ENCODE measurements at places on chromosomes 7 and 10.
A peak's percentile ranks its signal among the peaks of the same experiment; 100 is the strongest.

DNA sequence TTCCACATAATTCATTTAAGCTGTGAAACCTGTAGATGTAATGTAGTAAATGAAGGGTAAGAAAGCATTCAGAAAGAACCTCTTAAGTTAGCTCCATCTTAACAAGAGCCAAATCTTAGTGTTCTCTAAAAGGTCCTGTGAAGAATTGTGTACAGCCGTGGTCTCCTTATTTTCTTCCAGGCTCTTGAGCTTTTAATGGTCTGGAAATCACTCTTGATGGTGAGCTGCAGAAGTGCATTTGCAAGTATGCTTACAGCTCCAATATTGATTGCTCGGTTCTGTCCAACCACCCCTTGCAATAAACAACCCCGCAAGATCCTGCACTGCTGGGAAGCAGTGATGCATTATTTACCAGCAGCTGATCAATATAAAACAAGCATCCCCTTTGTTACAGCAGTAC lies 690.8 kb upstream of the FZD8 start:
- no peak for DNase-seq

DNA sequence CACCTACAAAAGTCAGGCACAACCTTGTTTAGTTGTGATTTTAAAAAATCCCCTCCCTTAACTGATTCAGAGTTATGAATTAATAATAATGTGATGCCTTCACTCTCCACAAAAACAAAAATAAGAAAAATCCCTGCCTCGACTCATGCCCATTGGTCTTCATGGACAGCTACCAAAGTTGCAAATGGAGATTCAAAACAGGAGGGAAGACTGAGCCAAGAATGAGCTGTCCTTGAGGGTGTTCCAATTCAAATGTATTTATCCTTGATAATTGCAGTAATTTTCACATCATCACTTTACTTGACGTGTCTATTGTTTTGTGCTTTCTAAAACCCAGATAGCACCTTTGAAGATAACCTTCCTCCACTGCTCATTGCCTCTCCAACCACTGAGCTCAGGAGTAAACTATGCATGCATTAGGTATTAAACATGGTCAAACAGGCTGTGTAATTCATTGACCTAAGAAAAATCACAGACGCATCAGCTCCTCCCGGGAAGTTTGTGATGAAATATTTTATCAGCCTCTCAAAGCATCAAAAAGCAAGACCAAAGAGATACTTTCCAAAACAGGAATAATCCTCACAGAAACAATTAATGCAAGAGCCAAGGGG lies 712.7 kb upstream of the IGFBP3 start:
- DNase-seq: no peak

GRCh38 chr10:130127364-130128061 lies 8.7 kb upstream of the GLRX3 start:
- peak; percentile 33 for DNase-seq

DNA sequence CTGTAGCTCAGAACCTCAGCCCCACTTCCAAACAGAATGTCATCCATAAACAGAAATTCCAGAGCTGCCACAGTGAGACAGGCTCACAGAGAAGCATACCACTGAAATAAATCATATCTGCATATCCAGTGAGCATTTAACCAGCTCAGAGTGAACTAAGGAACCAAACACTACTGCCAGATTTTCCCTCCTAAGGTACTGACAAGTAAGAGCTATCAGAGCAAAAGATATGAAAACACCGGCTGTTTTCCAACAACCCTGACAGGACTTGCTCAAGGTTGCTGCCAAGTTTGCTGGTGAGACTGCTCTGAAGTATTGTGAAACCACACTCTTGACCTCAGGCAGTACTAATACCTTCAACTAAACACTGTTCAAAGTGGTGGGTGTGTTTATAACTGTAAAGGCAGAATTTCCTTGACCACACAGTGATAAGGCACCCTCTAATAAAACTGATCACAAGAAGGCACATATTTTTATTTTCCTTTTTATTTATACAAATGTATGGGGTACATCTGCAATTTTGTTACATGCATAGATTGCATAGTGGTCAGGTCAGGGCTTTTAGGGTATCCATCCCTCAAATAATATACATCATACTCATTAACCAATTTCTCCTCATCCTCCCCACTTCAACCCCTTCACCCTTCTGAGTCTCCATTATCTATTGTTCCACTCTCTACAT lies 18.3 kb downstream of the SGMS1 start:
- DNase-seq: no peak

DNA sequence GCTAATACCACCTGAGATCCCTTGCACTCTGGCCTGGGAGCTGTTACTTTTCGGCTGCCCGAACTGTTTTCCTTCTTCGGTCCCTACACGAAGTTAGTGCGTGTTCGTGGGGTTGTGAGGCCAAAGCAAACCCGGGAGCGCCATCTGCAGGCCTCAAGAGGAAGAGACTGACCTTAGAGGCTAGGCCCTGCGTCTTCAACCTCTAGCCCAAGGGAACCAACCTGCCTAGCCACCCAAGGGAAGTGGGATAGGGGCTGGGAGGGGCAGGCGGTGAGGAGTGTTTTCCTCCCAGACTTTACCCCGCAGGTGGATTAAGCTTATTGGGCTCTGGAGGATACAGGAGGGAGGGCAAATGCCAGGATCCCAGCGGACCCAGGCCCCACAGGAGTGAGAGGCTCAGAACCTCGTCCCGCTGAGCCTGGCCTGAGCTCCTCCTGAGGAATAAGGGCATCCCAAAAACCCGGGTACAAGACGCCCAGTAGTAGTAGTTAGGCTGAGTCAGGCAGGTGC lies 1.7 kb upstream of the PAX2 start:
- no peak for DNase-seq

DNA sequence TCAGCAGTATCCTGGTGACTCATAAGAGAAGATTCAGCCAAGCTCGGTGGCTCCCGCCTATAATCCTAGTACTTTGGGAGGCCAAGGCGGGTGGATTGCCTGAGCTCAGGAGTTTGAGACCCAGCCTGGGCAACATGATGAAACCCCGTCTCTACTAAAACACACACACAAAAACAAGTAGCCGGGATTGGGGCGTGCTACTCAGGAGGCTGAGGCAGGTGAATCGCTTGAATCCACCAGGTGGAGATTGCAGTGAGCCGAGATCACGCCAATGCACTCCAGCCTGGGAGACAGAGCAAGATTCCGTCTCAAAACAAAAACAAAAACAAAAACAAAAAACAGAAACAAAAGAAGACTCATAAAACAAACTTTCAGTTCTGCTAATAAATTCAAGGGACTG lies 551.1 kb upstream of the POT1 start:
- DNase-seq: no peak

DNA sequence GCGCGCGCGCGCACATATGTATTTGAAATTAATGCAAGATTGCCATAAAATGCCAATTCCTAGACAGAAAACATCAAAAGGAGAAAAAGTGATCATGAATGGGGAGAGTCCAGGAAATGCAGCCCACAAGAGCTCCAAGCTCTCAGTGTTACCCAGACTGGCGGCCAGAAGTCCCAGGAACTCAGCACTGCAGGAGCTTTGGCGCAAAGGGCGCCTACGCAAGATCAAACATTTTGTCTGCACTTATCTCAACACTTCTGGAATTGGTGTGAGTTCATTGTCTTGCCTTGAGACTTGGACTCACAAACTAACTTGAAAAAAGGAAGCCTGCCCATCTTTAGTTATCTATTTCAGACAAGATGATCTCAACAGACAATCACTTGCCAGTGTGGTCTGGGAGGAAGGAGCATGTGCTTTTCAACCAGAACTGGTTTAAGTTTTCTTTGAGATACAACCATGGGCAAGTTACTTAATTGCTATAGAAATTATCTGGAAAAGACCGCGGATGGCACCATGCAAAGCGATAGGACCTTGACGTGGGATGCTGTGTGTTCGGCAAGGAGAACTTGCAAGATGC lies 77.2 kb downstream of the KIAA1549 start:
- no peak for DNase-seq

GRCh38 chr10:44352316-44353127 lies 32.4 kb downstream of the CXCL12 start:
- DNase-seq: no peak

DNA sequence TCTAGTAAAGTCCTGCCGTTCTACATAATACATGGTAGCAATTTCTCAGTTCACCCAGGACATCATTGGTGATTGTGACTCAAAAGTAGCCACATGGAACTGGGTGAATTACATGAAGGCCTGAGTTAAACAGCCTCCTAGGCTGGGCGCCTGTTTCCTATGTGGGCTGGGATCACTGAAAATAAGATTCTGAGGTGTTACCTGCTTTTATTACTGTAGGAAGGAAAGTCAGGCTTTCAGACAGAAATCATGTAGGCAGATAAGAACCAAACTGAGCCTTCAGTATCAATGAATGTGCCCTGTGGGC lies 160.4 kb downstream of the CAMK1D start:
- DNase-seq: no peak

DNA sequence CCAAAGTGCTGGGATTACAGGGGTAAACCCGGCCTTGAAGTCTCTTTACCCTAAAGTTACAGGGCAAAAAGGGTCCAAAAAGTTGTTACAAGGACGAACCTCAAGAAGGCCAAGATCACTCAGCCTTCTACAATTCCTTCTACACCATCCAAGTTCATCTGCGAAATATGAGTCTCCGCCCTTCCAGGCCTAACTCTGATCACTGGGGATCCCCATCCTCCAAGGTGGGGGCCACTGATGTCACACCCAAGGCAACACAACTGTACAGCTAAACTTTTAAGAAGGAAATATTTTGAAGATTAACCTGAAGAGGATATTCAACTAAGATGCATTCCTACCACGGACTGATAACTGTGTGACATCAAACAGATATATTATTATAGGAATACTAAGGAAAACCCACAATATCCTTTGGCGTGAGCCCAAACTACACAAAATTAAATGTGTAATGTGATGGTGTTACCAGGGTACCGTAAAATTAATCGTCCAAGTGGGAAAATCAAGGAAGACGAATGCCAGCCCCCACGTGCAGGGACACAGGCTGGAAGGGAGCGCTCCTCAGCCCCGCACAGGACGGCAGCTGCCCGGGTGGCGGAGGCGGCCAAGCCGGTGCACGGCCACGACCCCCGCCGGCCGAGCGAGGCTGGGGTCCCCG lies 1.0 kb downstream of the PAXIP1 start:
- DNase-seq: no peak

GRCh38 chr7:96973986-96974385 lies 31.4 kb upstream of the DLX6 start:
- DNase-seq: no peak

DNA sequence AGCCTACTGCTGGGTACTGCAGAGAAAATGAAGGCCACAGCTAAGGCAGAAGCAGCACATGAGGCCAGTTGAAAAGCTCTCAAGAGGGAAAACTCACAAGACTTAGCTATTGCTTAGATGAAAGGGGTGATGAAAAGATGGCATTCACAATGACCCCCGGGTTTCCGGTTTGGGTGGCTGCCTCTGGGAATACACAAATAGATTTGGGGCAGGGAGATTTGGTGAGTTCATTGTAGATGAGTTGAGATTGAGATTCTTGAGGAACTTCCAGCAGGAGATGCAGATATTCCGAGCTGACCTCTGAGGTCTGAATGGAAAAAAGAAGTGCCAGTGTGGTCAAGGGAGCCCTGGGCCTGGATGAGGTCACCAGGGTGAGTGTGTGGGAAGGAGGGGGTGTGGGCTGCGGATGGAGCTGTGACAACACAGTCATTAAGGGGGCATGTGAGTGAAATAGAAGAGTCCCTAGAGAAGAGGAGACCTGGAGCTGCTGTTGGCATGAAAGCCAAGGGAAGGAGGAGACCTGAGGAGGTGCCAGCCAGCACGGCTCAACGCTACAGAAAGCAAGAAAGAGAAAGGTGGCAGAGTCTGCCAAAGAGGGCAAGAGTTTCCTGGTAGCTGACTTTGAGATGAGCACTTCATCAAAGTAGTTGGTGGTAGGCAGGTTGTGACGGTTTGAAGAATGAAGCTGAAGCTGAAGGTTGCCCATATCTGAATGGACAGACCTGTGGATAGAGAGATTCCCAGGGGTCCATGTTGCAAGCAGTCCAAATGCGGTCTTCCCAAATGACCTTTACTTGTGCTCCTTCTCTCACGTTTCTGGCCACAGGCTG lies 43.7 kb downstream of the HIF1AN start:
- DNase-seq: no peak

GRCh38 chr10:43039624-43040481 lies 37.0 kb upstream of the RET start:
- no peak for DNase-seq

- DNase-seq: no peak
Observed at GRCh38 chr10:76883596-76883995, 754.0 kb downstream of the KCNMA1 start.

DNA sequence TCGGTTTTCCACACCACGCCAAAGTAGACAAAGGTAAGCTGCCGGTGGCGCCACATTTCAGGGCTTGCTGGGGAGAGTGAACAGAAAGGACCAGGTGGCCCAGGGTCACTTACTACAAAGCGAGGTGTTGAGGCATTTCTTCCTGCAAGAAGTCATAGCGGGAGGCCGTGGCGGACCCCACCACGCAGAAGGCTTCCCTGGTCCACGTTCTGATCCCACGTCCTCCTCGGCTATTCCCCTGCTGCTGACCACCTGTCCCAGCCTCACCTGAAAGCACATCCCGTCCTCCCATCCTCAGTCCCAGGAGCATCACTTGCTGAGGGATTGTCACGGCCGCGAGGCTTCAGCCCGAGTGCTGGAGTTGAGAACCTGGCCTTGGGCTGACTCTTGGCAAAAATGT lies 139.2 kb downstream of the DYNC2I1 start:
- DNase-seq: no peak

GRCh38 chr10:11331726-11332125 lies 279.7 kb downstream of the USP6NL start:
- DNase-seq: no peak

- no peak for DNase-seq
Observed at GRCh38 chr7:134300988-134301387, 15.7 kb downstream of the SLC35B4 start.

- DNase-seq: no peak
Observed at GRCh38 chr10:68109331-68109730, at the start of gene MYPN. MYPN (plus strand) TSS chr10:68109488; CDS start chr10:68121439, 11,951 bp downstream.

DNA sequence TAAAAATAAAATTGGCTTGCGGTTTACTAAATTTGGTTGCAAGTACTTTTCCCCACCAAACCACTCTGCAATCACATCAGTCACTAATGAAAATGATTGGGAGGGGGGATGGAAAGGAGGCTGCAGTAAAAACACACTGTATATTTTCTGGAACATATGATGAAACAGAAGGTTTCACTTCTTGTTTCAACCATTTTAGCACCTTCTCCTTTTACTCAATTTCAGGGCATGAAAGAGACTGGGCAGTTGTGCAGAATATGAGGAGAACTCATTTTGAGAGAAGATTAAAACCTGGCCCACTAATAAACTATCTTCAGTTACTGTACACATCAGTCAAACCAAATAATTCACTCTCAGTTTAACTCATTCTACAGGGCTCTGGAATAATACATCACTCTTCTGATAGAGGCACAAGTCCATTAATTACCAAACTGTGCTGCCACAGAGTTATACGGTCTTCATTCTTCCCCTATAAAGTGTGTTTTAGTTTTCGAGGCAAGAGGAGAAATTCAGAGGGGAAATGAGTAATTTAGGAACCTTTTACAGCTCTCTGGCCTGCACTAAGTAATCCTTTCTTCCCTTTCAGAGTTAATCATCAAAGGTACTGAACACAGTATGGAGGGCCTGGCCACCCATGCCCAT lies 25.5 kb downstream of the JAZF1 start:
- DNase-seq: no peak

GRCh38 chr10:92080244-92080643 lies 156.7 kb downstream of the BTAF1 start:
- DNase-seq: no peak

GRCh38 chr10:106280896-106281460 lies 883.5 kb downstream of the SORCS1 start:
- DNase-seq: no peak
